ENCODE measurements at places on chromosomes 3 and 15.

GRCh38 chr3:110101361-110101760 is 764.0 kb upstream of the DPPA4 start:
- no peak for DNase-seq

DNA sequence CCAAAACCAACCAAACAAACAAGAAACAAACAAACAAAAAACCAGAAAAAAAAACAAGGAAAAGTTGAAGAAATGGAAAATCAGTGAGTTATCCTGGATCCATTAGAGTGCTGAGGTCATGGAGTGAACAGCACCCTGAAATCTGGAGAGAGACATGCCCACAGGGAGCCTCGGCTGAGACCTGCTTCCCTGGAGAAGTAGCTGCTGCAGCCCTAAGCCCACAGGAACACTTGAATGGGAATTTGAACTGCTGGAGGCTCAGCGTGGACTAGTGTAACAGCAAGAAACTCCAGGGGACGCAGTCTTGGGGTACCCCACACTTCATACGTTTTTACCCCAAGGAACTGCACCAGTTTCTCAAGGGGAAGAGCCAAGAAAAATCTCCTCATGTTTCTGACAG is 144.1 kb upstream of the UBE3A start:
- no peak for DNase-seq

- no peak for DNase-seq
These were observed 36.7 kb downstream of the PIK3CA start for GRCh38 chr3:179184826-179185225.

DNA sequence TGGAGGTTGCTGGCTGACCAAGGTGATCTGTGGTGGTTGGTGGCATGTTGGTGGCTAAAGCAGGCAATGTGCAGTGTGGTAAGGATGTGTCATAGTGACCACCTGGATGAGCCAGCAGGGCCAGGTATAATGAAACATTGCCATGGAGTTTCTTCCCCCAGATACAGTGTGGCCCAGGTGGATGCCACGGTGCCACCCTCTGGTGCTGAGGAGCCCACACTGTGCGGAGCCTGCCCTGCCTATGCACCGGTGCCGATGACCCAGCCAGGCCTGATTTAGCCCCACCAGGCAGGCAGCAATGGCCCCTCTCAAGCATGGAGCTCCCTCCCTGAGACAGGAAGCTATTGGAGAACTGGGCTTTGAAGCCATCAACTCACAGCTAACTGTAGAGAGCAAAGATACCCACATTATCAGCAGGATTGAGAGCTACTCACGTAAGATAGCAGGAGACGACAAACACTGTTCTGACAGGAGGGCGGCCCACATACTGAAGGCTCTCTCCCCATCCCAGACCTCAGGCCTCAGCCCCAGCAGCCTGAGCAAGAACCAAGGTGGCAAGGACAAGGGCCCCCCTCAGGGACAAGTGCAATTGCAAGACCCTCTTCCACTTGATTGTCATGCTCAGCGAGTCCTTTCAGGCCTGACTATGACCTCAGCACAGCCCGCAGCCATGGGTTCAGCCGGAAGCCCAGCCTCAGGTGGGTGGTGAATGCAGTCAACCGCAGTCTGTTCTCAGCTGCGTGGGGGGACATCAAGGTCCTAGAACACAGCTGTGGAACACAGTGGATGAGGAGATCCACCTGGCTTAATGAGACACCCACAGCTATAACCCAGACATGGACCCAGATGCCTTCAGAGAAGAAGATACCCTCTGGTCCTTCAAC is 82.8 kb upstream of the CDV3 start:
- DNase-seq, result no peak

GRCh38 chr3:54792584-54792983 is 135.3 kb downstream of the LRTM1 start:
- no peak for DNase-seq

DNA sequence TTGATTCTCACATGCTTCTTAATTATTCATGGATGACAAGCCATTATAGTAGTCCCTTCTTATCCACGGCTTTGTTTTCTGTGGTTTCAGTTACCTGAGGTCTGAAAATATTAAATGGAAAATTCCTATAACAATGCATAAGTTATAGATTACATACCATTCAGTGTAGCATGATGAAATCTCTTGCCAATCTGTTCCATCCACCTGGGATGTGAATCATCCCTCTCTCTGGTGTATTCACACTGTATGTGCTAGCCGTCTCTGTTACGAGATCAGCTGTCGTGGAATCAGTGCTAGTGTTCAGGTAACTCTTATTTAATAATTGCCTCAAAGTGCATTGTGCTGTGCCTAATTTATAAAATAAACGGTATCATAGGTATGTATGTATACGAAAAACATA is 5.2 kb downstream of the WDR5B start:
- DNase-seq, result no peak

- no peak for DNase-seq
These were observed 61.2 kb upstream of the ICE2 start for GRCh38 chr15:60540002-60540651.

DNA sequence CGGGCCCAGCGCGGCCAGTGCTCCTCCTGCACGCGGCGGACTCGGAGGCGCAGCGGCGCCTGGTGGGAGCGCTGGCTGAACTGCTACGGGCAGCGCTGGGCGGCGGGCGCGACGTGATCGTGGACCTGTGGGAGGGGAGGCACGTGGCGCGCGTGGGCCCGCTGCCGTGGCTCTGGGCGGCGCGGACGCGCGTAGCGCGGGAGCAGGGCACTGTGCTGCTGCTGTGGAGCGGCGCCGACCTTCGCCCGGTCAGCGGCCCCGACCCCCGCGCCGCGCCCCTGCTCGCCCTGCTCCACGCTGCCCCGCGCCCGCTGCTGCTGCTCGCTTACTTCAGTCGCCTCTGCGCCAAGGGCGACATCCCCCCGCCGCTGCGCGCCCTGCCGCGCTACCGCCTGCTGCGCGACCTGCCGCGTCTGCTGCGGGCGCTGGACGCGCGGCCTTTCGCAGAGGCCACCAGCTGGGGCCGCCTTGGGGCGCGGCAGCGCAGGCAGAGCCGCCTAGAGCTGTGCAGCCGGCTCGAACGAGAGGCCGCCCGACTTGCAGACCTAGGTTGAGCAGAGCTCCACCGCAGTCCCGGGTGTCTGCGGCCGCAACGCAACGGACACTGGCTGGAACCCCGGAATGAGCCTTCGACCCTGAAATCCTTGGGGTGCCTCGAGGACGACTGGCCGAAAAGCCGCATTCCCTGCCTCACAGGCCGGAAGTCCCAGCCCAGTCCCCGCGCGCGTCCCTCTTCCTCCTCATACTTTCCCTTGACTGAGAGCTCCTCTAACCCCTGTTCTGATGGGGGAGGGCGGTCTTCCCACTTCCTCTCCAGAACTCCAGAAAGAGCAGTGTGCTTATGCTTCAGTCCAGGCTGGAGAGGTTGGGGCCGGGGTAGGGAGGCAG is 1.4 kb upstream of the IL17RC start:
- peak; percentile 58 for DNase-seq

DNA sequence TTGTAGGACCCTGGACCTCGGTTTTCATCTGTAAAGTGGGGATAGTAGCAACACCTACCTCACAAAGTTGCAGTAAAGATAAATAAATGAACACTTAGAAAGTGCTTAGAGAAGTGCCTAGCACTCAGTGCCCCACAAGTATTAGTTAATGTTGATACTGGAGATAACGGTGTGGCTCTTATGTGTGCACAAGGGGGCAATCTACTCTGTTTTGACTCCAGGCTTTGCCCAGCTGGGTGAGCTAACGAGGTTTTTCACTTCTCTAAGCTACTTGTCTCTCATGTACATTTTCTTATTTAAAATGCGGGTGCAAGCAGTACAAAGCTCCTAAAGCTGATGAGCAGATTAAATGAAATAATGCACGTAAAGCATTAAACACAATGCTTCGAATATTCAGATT is 193.5 kb upstream of the ICE2 start:
- no peak for DNase-seq

GRCh38 chr15:40263024-40263754 is 19.7 kb downstream of the ANKRD63 start:
- no peak for DNase-seq

DNA sequence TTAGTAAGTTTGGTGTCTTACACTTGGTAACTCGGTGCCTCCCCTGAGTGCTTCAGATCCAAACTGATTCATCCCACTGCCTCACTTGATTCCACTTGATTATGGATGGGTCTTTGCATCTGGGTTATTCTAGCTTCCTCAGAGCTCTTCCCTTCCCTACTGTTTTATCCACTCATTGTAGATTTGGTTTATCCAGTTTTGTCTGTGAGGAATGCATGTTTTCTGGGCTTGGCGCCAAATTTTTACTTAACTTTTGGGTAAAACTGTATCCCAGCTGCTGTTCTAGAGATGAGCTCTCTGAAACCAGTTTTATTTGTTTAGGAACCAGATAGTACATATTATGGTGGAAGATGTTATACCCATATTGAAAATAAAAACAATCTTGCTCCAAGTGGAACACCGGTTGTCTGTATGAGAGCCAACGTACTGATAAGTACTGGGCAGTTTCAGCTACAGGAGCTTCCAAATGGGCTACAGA is 20.9 kb downstream of the RAD54L2 start:
- DNase-seq, result no peak

DNA sequence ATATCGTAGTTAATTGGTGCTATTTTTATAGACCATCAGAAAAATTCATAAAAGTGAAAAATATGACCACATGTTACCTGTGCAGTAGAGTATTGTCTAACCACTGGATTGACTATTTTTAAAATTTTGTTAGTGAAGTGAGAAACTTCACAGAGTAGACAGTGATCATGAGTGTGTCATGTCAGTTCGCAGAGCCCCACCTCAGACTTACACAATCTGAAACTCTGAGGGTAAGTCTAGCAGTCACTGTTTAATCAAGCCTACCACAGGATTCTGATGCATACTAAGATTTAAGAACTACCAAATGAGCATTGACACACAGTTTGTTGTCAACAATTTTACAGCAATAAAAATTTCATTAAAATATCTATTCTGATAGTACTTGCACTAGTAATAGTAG is 552.9 kb upstream of the SUCLG2 start:
- no peak for DNase-seq

- DNase-seq, result no peak
These were observed 3.3 kb downstream of the LYSMD4 start for GRCh38 chr15:99729920-99730319.

- DNase-seq, result no peak
These were observed 67.1 kb upstream of the CHD2 start for GRCh38 chr15:92833106-92833433.

DNA sequence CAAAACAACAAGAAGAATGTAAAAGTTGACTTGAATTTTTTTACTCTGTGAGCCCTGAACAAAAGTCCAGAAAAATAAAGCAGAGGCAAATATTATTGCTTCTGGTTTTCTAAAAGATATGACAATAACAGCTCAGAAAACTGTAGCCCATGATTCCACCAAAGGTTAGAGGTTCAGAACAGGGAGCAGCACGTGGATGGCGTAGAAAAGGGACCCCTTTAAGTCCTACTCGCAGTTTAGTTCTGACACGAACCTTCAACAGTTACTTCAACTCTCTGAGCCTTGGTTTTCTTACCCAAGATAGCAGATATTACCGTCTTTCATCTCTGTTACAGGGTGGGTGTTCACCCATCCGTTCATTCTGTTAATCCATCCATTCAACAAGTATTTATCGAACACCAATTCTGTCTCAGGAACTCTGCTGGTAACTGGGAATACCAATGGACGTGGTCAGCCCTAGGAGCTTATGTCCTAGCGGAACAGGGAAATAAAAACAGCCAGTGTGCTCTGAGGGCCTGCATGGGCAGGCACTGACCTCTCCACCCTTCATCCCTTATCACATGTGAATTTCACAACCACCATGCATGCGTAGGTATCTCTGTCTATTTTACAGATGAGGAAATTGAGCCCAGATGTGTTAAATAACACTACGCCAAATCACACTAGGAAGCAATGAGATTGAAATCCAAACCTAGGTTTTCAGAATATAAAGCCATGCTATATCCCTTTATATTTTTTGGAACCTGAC is 274.2 kb upstream of the ICE2 start:
- no peak for DNase-seq

DNA sequence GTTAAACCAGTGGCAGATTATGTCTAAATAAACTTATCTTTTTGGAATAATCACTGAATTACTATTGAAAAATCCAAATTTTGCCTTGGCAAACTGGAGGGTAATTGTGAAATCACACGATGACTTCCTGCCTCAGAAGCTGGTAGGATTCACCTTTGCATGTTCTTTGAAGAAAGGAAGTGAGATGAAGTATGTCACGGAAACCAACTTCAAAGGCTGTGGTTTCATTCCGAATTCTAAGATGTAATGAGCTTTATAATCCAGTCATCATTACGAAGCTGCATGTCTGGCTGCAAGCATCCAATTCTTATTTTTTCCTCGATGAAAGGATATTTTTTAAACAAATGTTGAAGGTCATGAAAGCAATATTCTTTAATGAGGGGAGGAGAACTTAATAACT is 15.0 kb upstream of the ZBED2 start:
- no peak for DNase-seq

DNA sequence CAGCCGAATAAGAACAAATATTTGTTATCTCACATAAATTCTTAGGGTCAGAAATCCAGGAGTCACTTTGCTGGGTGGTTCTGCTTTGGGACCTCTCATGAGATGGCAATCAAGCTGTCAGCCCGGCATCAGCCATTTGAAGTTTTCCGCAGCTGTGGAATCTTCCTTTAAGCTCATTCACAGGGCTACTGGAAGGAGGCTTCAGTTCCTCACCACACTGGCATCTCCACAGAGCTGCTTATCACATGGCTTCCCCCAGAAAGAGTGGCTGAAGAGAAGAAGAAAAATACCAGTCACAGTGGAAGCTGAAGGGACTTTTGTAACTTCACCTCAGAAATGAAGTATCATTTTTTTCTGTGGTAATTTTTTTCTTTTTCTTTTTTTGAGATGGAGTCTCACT is 267.7 kb downstream of the CHL1 start:
- no peak for DNase-seq

DNA sequence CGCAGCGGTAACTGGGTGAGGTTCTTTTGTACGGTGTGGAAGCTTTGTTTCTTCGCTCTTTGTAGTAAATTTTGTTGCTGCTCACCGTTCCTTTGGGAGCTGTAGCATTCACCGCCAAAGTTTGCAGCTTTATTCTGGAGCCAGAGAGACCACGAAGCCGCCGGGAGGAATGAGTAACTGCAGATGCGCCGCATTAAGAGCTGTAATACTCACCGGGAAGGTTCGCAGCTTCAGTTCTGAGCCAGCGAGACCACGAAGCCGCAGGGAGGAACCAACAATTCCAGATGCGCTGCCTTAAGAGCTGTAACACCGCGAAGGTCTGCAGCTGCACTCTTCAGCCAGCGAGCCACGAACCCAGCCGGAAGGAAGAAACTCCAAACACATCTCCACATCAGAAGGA is 56.0 kb upstream of the DYNC1LI1 start:
- DNase-seq, result no peak

DNA sequence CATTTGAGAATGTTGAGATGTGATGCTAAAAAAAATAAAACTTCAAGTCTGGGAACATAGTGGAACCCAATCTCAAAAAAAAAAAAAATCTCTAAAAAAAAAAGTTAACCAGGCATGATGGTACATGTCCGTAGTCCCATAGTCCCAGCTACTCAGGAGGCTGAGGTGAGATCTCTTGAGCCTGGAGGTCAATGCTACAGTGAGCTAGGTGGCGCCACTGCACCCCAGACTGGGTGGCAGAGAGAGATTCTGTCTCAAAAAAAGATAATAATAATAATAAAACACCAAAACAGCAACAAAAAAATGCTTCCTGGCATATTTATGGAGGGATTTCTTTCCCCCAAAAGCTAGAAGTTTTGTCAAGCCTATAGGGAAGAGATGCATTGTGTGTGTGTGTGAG is 361.6 kb downstream of the ROBO1 start:
- DNase-seq, result no peak

GRCh38 chr15:23912191-23912590 is 225.1 kb upstream of the NDN start:
- DNase-seq, result peak; percentile 46

GRCh38 chr3:112407214-112407887 is 74.4 kb downstream of the CD200 start:
- DNase-seq, result no peak

- DNase-seq, result no peak
These were observed 23.7 kb upstream of the C3orf49 start for GRCh38 chr3:63795438-63795837.
